ENCODE measurements at places on chromosomes 12 and 14.

DNA sequence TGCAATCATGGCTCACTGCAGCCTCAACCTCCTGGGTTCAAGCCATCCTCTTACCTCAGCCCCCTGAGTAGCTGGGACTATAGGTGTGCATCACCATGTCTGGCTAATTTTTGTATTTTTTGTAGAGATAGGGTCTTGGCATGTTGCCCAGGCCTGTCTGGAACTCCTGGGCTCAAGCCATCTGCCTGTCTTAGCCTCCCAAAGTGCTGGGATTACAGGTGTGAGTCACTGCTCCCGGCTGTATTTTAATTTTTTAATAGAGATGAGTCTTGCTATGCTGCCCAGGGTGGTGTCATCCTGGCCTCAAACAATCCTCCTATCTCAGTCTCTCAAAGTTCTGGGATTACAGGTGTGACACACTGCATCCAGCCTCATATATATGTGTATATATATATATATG is 31.7 kb upstream of the GPRC5A start:
- no peak for DNase-seq

GRCh38 chr12:21992823-21993222 is 51.6 kb upstream of the ABCC9 start:
- DNase-seq = no peak

GRCh38 chr12:56637621-56638020 is 7.5 kb upstream of the BAZ2A start:
- DNase-seq = no peak

DNA sequence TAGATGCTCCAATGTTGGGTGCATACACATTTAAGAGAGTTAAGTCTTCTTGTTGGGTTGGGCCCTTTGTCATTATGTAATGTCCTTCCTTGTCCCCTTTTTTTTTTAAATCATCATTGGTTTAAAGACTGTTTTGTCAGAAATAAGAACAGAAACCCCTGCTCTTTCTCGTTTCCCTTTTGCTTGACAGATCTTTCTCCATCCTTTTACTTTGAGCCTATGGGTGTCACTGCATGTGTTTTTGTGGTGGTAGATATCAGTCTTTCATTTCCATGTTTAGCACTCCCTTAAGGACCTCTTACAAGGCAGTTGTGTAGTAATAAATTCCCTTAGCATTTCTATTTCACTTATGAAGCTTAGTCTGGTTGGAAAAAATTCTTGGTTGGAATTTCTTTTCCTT is 47.4 kb downstream of the RTN1 start:
- DNase-seq = no peak

DNA sequence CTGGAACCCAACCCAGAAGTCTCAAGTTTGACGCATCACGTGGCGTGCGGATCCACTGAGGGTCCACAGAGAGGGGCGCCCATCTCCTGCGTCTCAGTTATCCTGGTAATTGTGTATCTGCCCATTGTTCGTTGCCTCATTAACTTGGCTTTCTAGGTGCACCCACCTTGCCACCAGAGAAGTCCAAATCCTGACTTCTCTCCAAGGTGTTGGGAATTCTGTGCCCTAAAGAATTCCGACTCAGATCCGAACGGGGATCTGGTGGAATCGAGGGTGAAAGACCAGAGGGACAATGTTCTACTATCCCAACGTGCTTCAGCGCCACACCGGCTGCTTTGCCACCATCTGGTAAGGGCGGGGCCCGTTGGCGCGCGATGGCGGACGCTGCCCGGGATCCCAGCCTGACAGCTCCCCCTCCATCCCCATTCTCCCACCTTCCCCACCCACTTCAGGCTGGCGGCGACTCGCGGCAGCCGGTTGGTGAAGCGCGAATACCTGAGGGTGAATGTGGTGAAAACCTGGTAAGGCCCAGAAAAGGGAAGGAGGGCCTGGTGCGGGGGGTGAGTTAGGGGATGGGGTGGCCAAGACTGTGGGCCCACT is 481 bp downstream of the REC8 start:
- DNase-seq = no peak

All from activated T-helper 2 cell treated with anti-CD3 and anti-CD28 coated beads, Interferon-gamma antibody, Interleukin-2, Interleukin-4, amounts not matched to agents 10 μg/mL and 5 μg/mL and 100 μg/mL, durations not matched to agents 14 hours and 24 hours and 36 hours (primary cell).